Lung (tissue), 17 donors: ENCODE measurements at places on chromosomes 12 and 14. TPM values are rescaled to one million over a fixed set of nuclear protein-coding genes. Genes with fewer than 3 reads are reported as not detected.
A peak's percentile ranks its signal among the peaks of the same experiment; 100 is the strongest.

DNA sequence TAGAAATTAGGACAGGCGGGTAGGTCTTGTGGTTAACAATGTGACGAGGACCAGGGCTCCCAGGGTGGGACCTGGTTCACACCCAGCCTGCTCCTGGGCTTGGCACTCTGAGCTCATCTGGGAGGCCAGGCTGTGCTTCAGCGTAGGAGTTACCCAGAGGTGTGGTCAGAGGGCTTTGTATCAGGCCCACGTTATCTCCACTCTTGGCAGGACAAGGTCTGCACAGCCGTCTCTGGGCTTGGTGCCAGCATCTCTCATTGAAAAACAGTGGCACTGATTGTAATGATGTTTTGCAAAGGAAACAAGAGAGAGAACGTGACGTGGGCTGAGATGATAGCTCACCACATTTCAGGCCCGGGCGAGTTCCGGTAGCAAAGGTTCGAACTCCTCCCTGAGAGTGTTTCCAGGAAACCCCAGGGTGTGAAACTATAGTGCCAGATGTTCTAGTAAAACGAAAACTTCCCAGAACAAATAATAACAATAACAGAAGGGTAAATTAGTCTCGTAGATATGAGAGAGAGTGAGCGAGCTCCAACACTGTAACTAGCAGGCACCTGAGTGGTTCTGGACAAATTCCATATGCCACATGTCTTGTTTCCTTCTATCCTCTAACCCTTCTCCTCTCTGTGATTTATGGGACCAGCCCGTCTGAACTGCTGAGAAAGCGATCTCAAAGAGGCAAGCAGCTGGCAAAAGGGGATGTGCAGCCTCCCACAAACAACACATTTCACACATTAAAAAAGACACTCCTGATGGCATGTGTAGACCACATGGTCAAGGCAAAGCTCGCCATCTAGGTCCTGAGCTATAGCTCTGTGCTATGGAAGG lies 227.3 kb downstream of the KTN1 start:
- DNase-seq: peak; percentile 71

- no peak for DNase-seq
Measured at GRCh38 chr14:29475641-29476040, 452.0 kb downstream of the PRKD1 start.

Gene KLC1
- polyA plus RNA-seq: 93.3 TPM

- no peak for DNase-seq
Measured at GRCh38 chr14:33218026-33218425, 279.3 kb downstream of the NPAS3 start.

DNA sequence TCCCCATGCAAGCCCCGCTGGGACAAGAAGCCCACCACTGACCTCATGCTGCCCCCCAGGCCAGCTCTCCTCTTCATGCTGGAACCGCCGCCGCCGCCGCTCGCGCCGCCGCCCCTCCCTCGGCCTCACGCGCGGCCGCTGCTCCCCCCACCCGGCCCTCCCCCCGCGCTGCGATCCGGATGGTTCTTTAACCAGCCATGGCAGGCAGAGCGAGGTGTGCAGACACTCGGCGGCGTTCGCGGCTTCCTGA lies at the start of gene DCAF5:
DCAF5 (minus strand) TSS at position 218 of the 250 bp plus-strand sequence; CDS start at position 77, 141 bp downstream.
- no peak for DNase-seq

DNA sequence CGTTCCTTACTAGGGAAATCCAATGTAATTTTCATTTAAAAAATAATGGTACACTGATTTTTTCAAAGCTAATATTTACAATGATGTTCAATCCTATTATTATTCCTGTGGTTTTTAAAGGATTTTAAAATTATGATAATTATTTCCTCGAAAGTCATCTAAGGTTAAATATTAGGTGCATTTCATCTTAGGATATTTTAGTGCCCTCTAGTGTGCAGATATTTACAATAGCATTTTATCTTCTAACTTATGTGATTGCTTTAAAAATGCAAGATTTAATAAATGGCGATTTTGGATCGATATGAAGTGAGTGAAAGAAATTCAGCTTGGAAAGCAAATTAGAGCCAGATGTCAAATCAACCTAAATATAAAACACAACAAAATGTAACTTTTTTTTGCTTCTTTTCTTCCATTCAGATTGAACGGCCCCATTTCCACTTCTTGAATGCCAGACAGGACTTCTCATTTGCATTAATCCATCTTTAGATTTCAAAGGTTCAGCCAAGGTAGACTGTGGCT lies 293.5 kb downstream of the SLC6A15 start:
- peak; percentile 20 for DNase-seq

DNA sequence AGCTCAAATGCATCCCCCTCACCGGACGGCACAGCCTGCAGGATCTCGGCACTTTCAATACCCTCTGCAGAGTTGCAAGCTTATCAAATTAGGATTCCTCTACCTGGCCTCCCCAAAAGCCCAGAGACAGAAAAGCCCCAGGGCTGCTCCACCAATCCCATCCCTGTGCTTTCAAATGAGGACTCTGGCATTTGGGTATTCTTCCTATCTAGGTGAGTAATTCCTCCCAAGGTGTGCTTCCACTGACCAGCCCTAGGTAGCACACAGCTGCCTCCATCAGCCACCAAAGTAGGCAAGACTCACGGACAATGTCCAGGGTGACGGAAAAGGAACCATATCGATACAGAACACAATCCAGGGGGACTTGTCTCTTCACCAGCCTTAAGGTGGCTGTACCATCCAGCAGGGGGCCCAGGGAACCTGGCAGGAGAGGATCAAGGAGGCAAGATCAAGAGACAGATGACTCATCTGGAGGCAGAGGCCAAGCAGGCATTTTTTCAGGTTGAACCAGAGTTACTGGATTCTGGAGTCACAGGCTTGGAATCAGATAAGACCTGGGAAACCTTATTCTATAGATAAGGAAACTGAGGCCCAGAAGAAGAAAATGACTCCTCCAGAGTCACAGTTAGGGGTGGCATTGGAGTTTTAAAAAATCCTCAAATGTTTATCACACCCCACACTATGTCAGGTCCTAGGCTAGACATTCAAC lies 9.9 kb downstream of the PMEL start:
- no peak for DNase-seq

DNA sequence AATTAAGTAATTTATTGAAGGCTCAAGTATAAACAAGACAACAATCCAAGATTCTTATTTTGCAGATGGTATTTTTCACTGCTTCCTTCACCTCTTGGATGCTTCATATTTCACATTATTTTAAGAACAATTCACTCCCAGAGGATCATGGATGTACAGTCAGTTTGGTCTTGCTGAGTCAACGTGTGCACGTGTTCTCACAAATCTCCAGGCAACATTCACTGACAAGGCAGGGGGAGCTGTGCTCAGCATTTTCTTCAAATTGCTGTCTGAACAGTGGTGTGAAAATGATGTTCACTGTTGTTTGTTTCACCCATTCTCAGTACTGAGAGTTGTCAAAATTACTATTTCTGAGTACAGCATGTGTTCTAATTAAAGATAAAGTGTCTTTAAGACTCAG lies 118.3 kb upstream of the SLC38A4 start:
- DNase-seq: peak; percentile 29

- no peak for DNase-seq
Measured at GRCh38 chr12:118011377-118011776, 5.1 kb upstream of the RFC5 start.
